Stimulated activated CD8-positive, alpha-beta memory T cell treated with anti-CD3 and anti-CD28 coated beads, Interleukin-15, amount 100 ng/mL, for 4 hours (primary cell): ENCODE measurements at places on chromosomes 16 and 17.

DNA sequence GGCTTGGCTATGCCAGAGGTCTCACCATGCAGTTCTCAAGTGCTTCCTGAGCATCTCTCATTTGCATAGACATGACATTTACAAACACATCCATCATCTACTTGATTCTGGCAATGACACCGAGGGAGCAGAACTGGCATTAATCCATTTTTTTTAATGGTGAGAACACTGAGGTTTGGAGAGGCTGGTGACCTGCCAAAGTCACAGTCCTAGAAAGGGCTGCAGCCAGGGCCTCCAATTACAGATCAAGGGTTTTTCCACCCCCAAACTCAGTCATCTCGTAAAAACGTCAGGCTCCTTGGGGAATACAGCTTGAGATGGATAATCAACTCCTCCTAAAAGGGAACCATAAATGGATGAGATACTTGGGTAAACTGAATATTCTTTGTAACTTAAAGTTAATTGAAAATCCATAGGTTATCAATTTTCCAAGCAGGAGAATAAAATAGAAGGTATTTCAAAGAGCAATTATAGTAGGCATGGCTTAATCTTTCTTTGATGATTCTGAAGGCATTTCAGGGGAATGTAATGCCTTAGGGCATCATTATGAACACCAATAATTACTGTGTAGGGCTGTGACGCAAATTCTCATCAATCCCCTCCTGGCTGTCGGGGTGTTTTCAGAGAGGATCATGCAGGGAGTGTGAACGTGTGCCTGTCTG, 9.4 kb upstream of the MEOX1 start:
- DNase-seq = no peak

DNA sequence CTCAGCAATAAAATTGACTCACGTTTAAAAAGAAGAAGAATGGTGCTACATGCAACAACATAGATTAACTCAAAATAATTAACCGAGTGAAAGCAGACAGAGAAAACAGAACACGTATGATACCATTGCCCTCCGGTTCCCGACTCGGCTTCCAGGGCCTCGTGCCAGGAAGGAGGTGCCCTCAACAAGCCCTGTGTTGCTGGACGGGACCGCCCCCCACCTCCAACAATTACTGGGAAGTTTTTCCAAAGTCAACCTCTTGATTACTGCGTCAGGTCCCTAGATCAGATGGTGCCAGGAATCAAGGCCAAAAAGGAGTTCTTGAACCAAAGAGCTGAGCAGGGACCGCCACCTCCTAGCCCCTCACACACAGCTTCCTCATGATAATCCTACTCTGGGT, 20.4 kb downstream of the DNAH17 start:
- no peak for DNase-seq

GRCh38 chr16:11361701-11362451, 16.6 kb downstream of the RMI2 start:
- DNase-seq = no peak

GRCh38 chr16:79899316-79899715, 298.8 kb upstream of the MAF start:
- DNase-seq = no peak

- DNase-seq = no peak
These were observed 134.1 kb downstream of the SOX9 start for GRCh38 chr17:72254808-72255449.

DNA sequence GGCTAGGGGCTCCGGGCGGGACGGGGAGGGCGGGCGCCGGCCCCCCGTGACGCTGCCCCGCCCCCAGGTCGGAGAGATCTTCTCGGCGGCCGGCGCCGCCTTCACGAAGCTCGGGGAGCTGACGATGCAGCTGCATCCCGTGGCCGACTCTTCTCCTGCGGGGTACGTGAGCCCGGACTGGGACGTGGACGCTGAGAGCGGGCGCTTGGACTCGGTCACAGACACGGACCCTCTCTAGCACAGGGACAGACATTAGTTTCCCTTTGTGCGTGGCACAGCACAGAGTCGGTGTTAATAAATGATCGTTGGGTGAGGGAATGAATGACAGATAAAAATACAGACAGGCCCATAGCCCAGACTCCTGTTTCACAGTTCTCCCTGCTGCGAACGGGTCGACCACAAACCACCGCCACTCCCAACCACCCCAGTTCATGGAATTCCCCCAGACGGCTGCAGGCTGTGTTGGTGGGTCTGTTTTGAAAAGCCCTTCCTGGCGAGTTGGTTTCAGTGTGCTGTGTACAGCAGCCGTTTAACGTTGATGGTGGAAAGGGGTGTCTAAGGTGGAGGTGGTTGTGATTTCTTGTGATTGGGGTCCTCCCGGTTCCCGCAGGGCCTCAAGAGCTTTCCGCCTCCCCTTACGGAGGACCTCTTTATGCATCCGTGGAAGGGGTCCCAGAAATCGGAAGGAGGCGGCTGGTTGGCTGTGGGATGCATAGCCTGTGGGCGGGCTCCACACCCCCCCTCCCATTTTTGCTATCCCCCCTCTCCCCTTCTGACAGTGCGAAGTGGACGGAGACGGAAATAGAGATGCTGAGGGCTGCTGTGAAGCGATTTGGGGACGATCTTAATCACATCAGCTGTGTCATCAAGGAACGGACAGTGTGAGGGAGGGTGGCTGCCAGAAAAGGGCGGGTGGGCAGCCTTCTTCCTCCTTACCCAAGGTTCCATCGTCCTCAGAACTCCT, 2.9 kb downstream of the RNASEK start:
- peak; percentile 67 for DNase-seq

GRCh38 chr17:30316736-30317135, 17.1 kb downstream of the TMIGD1 start:
- no peak for DNase-seq

DNA sequence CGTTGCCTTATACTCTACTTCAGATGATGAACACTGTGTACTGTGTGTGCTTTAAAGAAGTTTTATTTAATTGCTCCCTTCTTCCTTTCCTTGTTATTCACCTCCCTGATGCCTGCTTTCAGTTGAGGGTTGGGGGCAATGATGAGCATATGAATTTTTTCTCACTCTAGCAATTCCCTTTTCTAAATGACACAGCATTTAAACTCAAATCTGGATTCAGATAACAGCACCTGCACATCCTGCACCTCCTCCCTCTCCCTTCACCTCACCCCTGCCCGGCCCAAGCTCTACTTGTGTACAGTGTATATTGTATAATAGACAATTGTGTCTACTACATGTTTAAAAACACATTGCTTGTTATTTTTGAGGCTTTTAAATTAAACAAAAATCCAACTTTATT, 13.0 kb upstream of the PNPO start:
- DNase-seq = no peak

- no peak for DNase-seq
These were observed 155.6 kb downstream of the STX8 start for GRCh38 chr17:9419932-9420453.

GRCh38 chr17:15233022-15233805, 31.9 kb downstream of the PMP22 start:
- no peak for DNase-seq

GRCh38 chr17:78855561-78856165, 15.0 kb upstream of the USP36 start:
- DNase-seq = no peak

GRCh38 chr16:67169642-67170167, 633 bp upstream of the NOL3 start:
- DNase-seq = no peak

GRCh38 chr17:57889892-57890856, 40.3 kb upstream of the MRPS23 start:
- DNase-seq = no peak

DNA sequence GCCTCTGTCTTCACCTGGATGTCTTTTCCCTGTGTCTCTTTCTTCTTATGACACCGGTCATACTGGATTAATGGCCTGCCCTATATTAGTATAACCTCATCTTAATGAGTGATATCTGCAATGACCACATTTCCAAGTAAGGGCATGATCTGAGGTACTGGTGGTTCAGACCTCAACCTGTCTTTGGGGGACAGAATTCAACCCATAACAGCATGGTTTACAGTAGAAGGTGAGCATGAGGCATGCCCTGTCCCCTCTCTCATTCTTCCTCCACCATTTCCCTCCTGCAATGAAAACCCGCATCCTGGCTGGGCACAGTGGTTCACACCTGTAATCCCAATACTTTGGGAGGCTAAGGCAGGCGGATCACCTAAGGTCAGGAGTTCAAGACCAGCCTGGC, 2.8 kb upstream of the RAB37 start:
- DNase-seq = no peak

GRCh38 chr17:69066482-69066881, 5.8 kb upstream of the ABCA9 start:
- DNase-seq = no peak

- DNase-seq = no peak
These were observed 8.3 kb downstream of the CCR7 start for GRCh38 chr17:40556884-40557414.

DNA sequence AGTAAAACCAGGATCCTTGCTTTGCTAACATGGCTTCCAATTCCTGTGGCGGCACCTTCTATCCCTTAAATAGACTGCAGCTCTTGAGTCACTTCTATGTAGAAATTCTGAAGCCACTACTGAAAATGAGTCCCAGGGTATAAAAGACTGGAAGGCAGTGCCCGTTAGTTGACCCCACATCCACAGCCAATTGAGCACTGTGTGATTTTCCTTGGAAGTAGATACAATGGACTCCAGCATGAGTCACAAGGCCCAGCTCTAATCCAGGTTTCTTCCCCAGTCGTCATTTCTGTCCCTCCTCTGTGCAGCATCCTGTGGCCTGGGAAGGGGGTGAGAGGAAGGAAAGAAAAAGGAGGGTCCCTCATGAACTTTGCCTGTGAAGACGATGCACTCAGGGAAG, 69.5 kb downstream of the HLF start:
- DNase-seq = no peak

- no peak for DNase-seq
These were observed 809 bp downstream of the PIRT start for GRCh38 chr17:10836966-10837590.

DNA sequence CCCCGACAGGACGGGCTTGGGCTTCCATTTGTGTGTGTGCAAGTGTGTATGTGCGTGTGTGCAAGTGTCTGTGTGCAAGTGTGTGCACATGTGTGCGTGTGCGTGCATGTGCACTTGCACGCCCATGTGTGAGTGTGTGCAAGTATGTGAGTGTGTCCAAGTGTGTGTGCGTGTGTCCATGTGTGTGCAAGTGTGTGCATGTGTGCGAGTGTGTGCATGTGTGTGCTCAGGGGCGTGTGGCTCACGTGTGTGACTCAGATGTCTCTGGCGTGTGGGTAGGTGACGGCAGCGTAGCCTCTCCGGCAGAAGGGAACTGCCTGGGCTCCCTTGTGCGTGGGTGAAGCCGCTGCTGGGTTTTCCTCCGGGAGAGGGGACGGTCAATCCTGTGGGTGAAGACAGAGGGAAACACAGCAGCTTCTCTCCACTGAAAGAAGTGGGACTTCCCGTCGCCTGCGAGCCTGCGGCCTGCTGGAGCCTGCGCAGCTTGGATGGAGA, 23.1 kb upstream of the ITGAX start:
- DNase-seq = no peak

DNA sequence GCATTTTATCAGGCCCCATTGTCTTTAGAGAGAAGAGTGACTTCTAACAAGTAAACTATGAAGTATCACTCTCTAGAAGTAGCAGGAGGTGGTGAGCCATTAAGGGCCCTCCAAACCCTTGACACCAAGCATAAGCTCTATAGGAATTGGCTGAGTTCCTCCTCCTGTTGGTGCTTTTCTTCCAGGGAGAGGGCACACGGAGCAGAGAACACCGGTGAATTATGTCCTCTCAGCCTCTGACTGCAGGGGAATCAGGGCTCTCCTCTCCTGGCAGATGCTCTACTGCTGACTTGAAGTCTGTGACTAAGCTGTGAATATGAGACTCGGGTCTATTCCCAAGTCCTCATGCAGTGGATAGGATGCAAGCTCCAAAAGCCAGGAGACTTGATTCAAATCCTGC, 32.3 kb downstream of the CHD9 start:
- DNase-seq = no peak

DNA sequence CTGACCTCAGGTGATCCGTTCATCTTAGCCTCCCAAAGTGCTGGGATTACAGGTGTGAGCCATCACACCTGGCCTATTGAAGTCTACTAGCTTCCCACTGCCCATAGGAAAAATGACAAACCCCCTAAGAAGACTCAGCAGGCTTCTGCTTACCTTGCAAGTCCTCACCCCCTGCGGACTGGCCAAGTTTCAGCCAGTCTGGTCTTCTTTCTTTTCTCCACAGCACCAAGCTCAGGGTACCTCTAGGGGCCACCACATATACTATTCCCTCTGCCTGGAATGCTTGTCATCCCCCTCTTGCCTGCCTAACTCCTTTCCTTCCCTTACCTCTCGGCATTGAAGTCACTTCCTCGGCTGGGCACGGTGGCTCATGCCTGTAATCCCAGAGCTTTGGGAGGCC, 31.2 kb downstream of the ABCC3 start:
- no peak for DNase-seq

- no peak for DNase-seq
These were observed 750 bp upstream of the GSDMB start for GRCh38 chr17:39919087-39919683.

DNA sequence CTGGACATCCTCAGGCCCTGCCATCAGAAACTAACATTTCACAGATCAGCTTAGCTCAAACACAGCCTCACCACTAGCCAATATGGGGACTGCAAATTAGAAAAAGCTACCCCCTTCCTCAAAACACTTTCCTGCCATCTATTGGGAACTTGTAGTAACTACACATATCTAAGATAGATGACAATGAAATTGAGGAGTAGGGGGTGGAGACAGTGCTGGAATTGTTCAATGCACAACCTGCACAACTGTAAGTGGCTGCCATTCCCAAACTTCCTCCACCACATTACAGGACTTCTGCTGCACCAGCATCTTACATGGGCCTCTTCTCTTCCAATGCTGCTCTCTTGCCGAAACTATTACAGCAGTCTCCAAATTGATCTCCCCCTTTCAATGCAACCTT, 21.9 kb downstream of the AIPL1 start:
- no peak for DNase-seq

GRCh38 chr16:56191156-56191815, at the start of gene GNAO1:
Gene GNAO1 (plus strand): TSS chr16:56191489. CDS start chr16:56192236, 747 bp downstream.
- no peak for DNase-seq

GRCh38 chr17:67746704-67747571, 29.2 kb downstream of the NOL11 start:
- DNase-seq = no peak

- DNase-seq = no peak
These were observed 325.7 kb downstream of the XYLT1 start for GRCh38 chr16:17145029-17145428.

DNA sequence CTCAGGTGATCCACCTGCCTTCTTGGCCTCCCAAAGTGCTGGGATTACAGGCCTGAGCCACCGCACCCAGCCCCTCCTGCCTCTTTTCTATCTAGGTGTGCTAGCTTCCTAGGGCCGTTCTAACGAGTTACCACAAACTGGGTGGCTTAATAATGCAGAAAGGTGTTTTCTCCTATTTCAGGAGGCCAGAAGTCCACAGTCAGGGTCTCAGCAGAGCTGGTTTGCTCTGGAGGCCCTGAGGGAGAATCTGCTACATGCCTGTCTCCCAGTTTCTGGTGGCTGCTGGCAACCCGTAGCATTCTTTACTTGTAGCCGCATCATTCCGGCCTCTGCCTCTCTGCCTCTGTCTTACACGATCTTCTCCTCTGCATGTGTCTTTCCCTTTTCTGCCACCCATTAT, 89.2 kb downstream of the NTN1 start:
- DNase-seq = no peak
